Vagina (tissue), 2 donors: ENCODE measurements at places on chromosomes 16 and 17.

- DNase-seq, result no peak
Observed at GRCh38 chr17:2028737-2029136, 1.2 kb upstream of the DPH1 start.

GRCh38 chr16:80171746-80172145 is 369.0 kb upstream of the DYNLRB2 start:
- no peak for DNase-seq

- no peak for DNase-seq
Observed at GRCh38 chr16:14219983-14220382, 148.9 kb downstream of the MRTFB start.

GRCh38 chr17:47883589-47884426 is 12.2 kb upstream of the SP2 start:
- no peak for DNase-seq

DNA sequence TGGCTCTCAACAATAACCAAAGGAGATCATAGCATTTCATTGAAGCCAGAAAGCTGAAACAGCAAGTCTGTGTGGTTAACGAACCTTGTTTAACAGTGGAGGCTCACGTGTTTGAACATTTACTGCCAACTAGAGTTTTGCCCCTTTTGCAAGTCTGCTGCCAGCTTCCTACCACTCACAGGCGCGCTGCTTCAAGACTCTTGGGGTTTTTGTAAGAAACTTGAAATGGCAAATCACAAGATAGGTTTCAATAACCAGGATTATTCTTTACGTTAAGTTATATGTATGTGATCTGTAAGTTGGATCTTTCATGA is 1.2 kb downstream of the SNTB2 start:
- no peak for DNase-seq

DNA sequence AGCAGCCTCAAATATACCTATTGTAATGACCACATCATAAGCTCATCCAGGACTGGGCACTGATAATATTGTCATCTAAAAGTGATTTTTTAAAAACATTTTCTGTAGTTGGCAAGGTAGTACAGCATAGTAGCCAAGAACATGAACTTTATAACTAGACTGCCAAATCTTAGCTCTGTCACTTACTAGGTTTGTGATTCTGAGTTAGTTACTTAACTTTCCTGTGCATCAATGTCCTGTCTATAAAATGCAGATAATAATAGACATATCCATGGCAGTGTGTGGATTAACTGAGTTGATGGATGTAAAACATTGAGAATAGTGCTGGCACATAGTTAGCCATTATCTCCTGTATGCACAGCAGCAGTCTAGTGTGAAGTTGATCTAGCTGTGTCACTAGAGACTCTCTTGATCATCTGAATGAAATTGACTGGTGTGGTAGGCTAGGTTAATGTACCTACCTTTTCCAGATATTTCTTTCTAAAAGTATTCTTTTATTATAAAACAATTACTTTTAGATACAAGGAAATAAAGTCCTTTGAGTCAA is 101.5 kb downstream of the STXBP4 start:
- no peak for DNase-seq

- DNase-seq, result no peak
Observed at GRCh38 chr16:68792465-68793324, 50.6 kb upstream of the TANGO6 start.

DNA sequence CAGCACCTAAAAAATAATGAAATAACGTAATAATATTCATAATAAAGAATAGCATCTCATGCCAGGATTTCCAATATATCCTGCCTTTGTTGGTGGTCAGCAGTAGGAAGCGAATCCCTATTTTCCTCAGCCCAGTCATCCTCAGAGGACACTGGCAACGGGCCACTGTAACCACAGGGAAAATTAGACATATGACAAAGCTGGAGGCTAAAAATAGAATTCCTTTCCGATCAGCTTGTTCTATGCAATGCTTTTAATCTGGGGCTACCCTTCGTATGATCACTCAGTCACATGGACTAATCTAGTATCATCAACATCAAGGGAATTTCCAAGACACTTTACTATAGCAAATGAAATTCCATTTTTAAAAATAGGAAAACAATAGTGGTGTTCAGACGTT is 246.9 kb upstream of the KCNJ16 start:
- DNase-seq, result no peak
